ENCODE measurements at places on chromosomes 5 and 9.

GRCh38 chr5:6493681-6494454 is 45.2 kb downstream of the UBE2QL1 start:
- no peak for DNase-seq

DNA sequence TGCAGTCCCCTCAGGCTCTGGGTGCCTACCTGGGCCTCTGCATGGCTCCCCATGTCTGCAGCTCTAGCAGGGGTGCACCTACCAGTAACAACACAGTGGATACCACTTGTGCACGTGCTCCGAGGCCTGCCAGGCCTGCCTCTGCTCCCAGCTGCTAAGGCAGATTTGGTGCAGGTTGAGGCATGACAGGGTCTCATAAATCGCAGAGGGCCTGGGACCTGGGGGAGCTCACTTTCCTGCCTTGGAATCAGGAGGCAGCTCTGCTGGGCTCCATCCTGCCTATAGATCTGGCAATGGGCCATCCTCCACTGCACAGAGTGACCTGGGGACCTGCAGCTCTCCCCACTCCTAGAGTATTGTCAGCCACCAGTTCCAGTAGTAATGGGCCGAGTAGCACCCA is 121.9 kb upstream of the CXCL14 start:
- DNase-seq = no peak

DNA sequence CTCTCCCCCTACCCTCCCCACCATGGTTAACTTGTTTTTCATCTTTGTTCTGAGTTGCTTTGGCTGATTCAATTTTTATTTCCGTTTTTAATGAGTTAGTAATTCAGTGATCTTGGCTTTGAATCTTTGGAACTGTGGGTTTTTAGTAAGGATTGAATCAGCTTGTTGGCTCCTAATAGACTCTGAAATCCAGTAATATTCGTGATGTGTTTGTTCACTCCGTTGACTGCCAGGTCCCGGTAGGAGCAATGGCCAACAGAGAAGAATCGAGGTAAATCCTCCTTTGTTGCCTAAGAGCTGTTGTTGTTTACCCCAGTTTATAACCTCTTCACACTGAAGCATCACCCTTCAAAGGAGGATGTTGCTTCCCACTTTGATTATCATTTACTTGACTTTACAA is 92.7 kb downstream of the PCSK1 start:
- no peak for DNase-seq

GRCh38 chr5:85602843-85603242 is 1014.9 kb upstream of the COX7C start:
- DNase-seq = no peak

DNA sequence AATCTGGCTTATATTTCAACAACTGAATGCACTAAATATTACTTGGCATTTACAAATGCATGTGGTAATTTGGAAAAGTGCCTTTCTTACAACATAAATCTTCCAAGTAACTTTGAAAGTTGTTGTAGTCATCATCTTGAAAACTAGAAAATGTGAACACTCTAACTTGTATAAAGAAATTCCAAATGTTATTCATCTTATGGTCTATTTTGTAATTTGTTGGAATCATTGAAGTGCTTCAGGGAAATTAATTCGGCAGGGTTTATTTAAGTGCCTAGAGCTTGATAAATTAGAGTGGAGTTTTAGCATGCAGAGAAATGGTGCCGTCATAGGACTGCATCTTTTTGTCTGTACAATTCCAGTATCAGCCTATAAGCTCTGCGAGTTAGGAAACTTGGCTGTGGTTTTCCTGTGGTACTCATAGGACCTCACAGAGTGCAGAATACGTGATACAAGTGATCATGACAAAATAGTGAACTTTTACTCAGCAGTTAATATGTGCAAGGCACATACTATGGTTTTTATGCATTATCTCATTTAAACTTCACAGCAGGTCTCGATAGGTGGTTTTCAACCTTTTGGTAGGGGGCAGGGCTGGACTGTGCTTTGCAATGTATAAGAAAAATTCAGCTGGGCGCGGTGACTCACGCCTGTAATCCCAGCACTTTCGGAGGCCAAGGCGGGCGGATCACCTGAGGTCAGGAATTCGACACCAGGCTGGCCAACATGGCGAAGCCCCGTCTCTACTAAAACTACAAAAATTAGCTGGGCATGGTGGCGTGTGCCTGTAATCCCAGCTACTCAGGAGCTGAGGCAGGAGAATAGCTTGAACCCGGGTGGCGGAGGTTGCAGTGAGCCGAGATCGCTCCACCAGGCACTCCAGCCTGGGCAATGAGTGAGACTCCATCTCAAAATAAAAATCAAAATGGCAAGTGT is 79.6 kb downstream of the RAI14 start:
- no peak for DNase-seq
